Gastroesophageal sphincter (tissue), 4 donors: ENCODE measurements at places on chromosomes 2 and 18. TPM values are rescaled to one million over a fixed set of nuclear protein-coding genes. Genes with fewer than 3 reads are reported as not detected.

DNA sequence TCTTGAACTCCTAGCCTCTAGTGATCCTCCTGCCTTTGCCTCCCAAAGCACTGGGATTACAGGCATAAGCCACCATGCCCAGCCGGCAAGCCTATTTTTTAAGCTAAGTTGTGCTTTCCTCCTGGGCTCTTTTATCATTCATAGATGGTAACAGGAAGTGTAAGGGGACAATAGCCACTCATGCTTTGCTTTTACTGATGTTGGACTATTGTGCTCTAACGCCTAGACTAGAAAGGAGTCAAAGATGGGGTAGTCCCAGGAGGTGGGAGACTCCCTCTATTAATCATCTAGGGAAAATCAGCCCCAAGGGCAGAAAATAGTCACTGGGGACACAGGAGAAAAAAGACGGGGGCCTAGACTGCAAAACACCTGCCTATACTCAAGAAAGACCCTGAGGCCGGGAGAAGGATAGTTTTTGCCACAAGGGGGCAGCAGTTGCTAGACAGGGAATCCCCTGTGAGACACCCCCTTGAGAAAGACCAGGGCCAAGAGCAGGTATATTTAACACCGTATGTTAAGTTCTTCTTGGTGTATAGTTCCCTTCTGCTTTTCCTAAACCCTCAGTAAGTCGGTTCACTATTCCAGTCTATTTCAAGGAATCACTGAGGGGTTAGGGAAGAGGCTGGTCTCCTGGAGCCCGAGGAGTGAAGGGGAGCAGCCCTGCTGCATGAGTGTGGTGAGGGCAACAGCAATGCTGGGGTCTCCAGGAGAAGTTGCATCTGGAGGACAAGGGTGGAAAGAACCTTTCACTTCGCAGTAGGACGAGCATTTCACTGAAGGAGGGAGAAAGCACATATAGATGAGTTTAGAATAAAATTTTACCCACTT, 2.1 kb upstream of the CXCR1 start:
- H3K4me3 ChIP-seq = no peak overlapping the region
- H3K4me1 ChIP-seq = no peaks in the 10 kb centered on the region
- no peak overlapping the region for H3K27ac ChIP-seq
- peaks cover 17% of the 10 kb centered on the region for H3K27me3 ChIP-seq
- no peaks in the 10 kb centered on the region for H3K36me3 ChIP-seq

GRCh38 chr2:182240862-182241371, 185.9 kb downstream of the PDE1A start:
- peak; percentile 53 for ATAC-seq
- H3K36me3 ChIP-seq = no peaks in the 10 kb centered on the region
- H3K27me3 ChIP-seq = no peaks in the 10 kb centered on the region
- H3K4me3 ChIP-seq = no peak overlapping the region
- H3K27ac ChIP-seq = no peak overlapping the region

GRCh38 chr2:46722142-46722541, 193.5 kb downstream of the MCFD2 start:
- no peak overlapping the region for H3K4me3 ChIP-seq
- peaks cover 15% of the 10 kb centered on the region for H3K4me1 ChIP-seq
- H3K27ac ChIP-seq = no peak overlapping the region
- no peaks in the 10 kb centered on the region for H3K27me3 ChIP-seq

Gene DSG3
- 2.6 TPM for total RNA-seq

Gene IL36B
- not detected for total RNA-seq
